ENCODE measurements at places on chromosomes 7 and 10.

- no peak overlapping the region for H3K27ac ChIP-seq
- H3K27me3 ChIP-seq, result no peaks in the 10 kb centered on the region
- DNase-seq, result peak; percentile 16
- no peaks in the 10 kb centered on the region for H3K36me3 ChIP-seq
- H3K4me1 ChIP-seq, result no peaks in the 10 kb centered on the region
- no peak overlapping the region for H3K4me3 ChIP-seq
Observed at GRCh38 chr7:13743226-13743625, 246.2 kb downstream of the ETV1 start.

DNA sequence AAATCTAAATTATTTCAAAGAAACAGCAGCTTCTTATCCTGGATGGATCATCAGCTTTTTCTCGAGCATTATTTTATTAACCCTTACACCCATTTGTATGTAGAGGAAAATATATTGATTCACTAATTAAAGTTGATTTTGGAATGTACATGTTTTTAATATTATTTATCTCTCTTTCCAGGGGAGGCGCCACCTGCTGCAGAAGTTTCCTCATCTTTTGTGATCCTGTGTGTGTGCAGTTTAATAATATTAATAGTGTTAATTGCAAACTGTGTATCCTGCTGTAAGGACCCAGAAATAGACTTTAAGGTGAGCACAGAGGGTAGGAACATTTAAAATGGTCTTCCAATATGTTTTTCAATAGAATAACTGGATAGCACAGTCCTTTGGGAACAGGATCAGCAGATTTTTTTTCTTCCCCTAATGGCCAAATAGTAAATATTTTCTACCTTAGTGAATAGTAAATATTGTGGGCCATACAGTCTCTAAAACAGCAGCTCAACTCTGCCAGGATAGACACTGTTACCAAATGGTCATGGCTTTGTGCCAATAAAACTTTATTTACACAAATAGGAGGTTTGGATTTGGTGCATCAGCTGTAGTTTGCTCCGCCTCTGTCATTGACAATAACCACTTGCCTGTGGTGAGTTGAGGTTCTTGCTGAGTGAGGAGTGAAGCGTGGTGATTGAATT, 30.6 kb downstream of the LMTK2 start:
- H3K27ac ChIP-seq, result no peak overlapping the region
- H3K27me3 ChIP-seq, result no peaks in the 10 kb centered on the region
- H3K4me3 ChIP-seq, result no peak overlapping the region
- H3K36me3 ChIP-seq, result peaks cover 7% of the 10 kb centered on the region
- peaks cover 15% of the 10 kb centered on the region for H3K4me1 ChIP-seq
- DNase-seq, result no peak

DNA sequence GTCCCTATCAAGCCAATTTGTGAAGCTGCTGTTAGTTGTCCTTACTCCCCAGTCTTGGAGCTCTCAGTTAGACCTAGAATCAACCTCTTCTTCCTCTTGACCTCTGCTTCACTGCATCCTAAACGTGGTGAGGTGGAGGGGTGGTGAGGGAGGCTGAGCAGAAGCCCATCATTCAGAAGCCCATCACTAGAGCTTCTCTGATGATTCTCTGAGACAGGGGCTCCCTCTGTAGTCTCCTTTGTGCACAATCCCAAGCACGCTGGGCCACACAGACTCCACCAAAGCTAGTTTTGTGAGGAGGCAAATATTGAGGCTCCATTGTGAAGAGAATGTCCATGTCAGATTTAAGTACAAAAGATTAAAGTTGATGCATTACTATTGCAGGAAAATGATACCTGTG, 163.8 kb upstream of the PRSS1 start:
- H3K4me3 ChIP-seq, result no peak overlapping the region
- H3K27me3 ChIP-seq, result no peaks in the 10 kb centered on the region
- H3K36me3 ChIP-seq, result no peaks in the 10 kb centered on the region
- no peak overlapping the region for H3K27ac ChIP-seq
- no peak for DNase-seq
- H3K4me1 ChIP-seq, result peaks cover 10% of the 10 kb centered on the region

GRCh38 chr10:127356360-127356759, 160.0 kb upstream of the INSYN2A start:
- DNase-seq, result no peak
- H3K36me3 ChIP-seq, result peaks cover 3% of the 10 kb centered on the region
- no peak overlapping the region for H3K4me3 ChIP-seq
- no peak overlapping the region for H3K27ac ChIP-seq
- H3K4me1 ChIP-seq, result no peaks in the 10 kb centered on the region

- no peaks in the 10 kb centered on the region for H3K4me1 ChIP-seq
- no peak overlapping the region for H3K4me3 ChIP-seq
- no peaks in the 10 kb centered on the region for H3K27me3 ChIP-seq
- no peak for DNase-seq
Observed at GRCh38 chr10:12561307-12561706, 212.0 kb downstream of the CAMK1D start.

DNA sequence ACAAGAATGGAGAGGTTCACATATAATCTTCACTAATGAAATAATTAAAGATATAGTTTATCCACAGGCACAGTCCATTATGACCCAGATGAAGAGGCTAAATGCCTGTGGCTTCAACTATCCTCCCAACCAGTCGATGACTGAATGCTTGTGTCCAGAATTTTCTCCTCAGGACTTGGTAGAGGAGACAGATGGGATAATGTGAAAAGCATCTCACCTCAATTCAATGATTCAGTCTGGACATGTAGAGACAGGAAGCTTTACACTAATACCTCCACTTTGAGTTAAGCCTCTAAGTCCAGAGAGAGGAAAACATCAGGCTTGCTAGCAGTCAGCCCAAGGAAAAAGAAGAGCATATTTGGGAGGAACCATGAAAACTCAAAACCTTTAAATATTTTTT, 59.1 kb upstream of the COL1A2 start:
- no peak overlapping the region for H3K27ac ChIP-seq
- DNase-seq, result no peak
- no peaks in the 10 kb centered on the region for H3K36me3 ChIP-seq
- no peaks in the 10 kb centered on the region for H3K27me3 ChIP-seq
- no peak overlapping the region for H3K4me3 ChIP-seq

GRCh38 chr7:70779321-70779720, 352.6 kb upstream of the GALNT17 start:
- no peak overlapping the region for H3K4me3 ChIP-seq
- no peak overlapping the region for H3K27ac ChIP-seq
- no peaks in the 10 kb centered on the region for H3K36me3 ChIP-seq

DNA sequence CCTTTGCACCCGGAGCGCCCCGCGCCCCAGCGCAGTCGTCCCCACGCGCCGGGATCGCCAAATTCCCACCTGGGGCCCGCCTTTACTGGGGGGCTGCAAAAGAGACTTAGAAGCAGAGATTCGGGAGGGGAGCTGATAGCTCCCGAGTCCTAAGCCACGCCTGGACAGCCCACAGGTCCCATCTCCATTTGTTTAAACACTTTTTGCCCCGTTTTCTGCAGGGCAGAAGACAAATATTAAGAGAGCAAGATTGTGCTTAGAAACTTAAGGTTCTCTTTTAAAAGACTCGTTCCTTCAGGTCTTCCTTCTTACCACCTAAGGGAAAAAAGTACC, 299.1 kb upstream of the NFE2L3 start:
- H3K27ac ChIP-seq, result no peak overlapping the region
- no peak overlapping the region for H3K4me3 ChIP-seq
- peaks cover 12% of the 10 kb centered on the region for H3K27me3 ChIP-seq
- DNase-seq, result no peak
- no peaks in the 10 kb centered on the region for H3K36me3 ChIP-seq

- peak; percentile 1 for DNase-seq
- peaks cover 4% of the 10 kb centered on the region for H3K4me1 ChIP-seq
Observed at GRCh38 chr7:17680026-17680425, 260.3 kb downstream of the SNX13 start.

DNA sequence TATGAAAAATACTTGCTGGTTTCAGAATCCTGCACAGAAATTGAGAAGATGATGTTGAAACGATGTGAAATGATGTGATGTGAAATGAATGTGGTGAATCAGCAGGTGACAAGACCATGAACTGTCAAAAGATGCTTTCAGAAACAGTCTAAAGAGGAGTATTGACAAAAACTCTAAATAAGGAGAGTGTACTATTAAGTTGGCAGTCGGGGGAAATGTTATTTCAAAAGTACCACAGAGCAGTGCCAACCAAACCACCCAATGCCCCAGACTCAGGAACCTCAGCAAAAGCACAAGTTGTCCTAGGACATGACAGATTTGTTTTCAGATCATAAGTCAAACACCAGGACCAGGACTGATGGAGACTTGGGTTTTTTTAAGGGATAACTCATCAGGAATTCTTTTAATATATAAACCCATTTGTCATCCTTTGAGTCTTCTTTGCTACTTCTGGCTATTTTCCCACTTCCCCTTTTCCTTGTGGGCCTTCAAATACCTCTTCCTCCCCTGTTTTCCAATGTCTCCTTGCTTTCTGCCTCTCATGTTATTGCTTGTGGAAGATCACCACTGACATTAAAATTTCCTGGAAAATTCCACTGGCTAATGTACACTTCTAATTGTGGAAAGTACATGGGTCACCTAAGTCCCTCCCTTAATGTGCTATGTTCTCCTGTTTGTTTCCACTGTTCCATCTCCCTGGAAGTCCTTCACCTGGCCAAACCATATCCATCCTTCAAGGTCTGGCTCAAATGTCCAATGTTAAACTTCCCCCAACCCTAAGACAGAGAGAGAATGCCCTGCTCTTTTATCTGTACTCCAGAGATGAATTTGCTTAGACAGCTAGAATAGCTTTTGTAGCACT, 10.2 kb upstream of the PPP1R3C start:
- H3K4me3 ChIP-seq, result no peak overlapping the region
- no peak for DNase-seq
- peaks cover 14% of the 10 kb centered on the region for H3K27me3 ChIP-seq
- no peak overlapping the region for H3K27ac ChIP-seq
- H3K4me1 ChIP-seq, result no peaks in the 10 kb centered on the region
- H3K36me3 ChIP-seq, result no peaks in the 10 kb centered on the region

DNA sequence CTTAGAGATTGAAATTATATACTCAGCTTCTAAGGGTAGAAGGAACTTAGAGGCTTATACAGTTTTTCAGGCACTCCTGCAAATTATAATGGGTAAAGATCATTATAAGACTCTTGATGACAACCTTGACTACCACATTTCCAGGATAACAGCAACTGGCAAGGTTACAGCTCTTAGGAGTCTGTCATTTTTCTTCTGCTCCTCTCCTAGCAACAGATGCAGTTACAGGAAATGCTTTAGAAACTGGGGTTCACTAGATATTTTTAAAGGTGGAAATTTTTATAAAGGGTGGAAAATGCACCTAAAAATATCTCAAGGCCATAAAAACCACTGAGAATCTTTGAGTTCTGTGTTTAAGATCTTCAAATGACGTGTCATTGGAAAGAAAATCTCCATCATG, 185.8 kb downstream of the RELN start:
- no peak for DNase-seq
- H3K4me3 ChIP-seq, result no peak overlapping the region
- no peak overlapping the region for H3K27ac ChIP-seq
- no peaks in the 10 kb centered on the region for H3K27me3 ChIP-seq

DNA sequence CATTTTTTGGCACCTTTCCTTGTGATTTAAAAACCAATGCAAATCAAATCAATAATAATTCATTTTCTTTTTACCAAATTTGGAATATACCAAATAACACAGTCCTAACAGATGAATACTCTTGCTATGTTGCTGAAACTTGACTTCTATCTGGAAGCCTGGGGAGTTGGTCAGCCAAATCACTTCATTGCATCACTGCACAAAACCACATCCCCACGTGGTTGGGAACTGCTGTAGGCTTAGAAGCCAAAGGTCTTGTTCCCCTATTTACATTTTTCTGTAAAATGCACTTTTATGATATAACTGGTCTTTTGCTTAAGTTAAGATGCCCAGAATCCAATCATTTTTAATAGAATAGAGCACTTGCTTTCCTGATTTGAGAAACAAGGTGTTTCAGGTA, 15.2 kb downstream of the GPR85 start:
- no peaks in the 10 kb centered on the region for H3K27me3 ChIP-seq
- no peak for DNase-seq
- no peaks in the 10 kb centered on the region for H3K36me3 ChIP-seq
- no peaks in the 10 kb centered on the region for H3K4me1 ChIP-seq
- no peak overlapping the region for H3K4me3 ChIP-seq
- no peak overlapping the region for H3K27ac ChIP-seq

- H3K4me1 ChIP-seq, result no peaks in the 10 kb centered on the region
- no peaks in the 10 kb centered on the region for H3K36me3 ChIP-seq
- H3K4me3 ChIP-seq, result no peak overlapping the region
- H3K27ac ChIP-seq, result no peak overlapping the region
- no peak for DNase-seq
Observed at GRCh38 chr10:2856598-2856997, 210.8 kb upstream of the PFKP start.

DNA sequence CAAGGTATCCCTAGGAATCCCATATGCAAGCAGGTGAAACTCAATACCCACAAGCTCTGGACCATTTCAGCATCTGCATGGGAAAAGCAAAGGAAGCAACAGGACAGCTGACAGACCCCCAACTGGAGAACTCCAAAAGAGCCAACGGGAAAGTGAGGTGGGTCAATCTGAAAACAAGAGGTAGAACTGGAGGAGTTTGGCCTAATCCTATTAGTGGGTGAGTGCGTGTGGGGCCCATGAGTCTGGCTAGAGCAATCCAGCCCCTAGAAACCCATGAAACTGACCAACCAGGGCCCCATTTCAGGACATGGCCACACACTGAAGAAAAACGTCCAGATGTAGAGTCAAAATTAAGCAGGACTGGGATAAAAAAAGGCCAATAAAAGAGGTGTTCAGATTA, 26.6 kb upstream of the WNT8B start:
- no peak for DNase-seq
- peaks cover 2% of the 10 kb centered on the region for H3K27me3 ChIP-seq
- H3K4me3 ChIP-seq, result no peak overlapping the region
- H3K27ac ChIP-seq, result no peak overlapping the region
- no peaks in the 10 kb centered on the region for H3K36me3 ChIP-seq

- H3K4me3 ChIP-seq, result no peak overlapping the region
- DNase-seq, result no peak
- no peaks in the 10 kb centered on the region for H3K27me3 ChIP-seq
- H3K36me3 ChIP-seq, result no peaks in the 10 kb centered on the region
Observed at GRCh38 chr7:155963771-155964195, 151.5 kb upstream of the SHH start.

DNA sequence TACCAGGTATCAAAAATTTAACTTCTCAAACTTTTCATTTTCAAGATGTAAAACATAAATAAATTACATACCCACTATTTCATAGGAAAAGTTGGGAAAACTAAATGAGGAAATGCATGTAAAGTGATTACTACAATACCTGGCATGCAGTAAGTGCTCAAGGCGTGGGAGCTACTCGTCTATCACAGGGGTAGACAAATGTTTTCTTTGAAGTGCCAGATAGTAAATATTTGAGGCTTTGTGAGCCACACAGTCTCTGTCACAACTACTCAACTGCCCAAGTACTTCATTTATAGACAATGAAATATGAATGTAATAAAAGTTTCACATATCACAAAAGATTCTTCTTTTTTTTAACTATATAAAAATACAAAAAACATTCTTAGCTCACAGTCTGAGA, 96.4 kb upstream of the PCGF5 start:
- no peaks in the 10 kb centered on the region for H3K4me1 ChIP-seq
- no peak for DNase-seq
- H3K4me3 ChIP-seq, result no peak overlapping the region
- no peaks in the 10 kb centered on the region for H3K36me3 ChIP-seq
- H3K27me3 ChIP-seq, result peaks cover 3% of the 10 kb centered on the region

All from endothelial cell of umbilical vein (primary cell).